ENCODE measurements at places on chromosomes 2 and 18.
A peak's percentile ranks its signal among the peaks of the same experiment; 100 is the strongest.

DNA sequence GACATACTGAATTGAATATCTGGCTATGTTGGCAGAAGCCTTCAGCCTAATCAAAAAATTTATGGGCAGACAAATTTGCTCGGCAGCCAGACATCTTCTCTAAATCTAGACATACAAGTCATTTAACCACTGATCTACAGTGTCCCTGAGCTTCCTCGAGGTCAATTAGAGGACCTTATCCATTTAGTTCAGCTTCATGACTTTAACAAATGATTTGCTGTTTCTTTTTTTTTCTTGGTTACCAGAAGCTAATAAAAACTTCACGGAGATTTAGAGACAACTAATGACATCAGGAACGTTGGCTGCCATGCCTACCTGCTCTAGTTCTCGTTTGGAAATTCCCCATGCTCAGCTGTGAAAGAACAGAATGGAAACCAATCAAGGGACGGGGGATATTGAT is 223.8 kb downstream of the BCL2 start:
- DNase-seq: no peak

DNA sequence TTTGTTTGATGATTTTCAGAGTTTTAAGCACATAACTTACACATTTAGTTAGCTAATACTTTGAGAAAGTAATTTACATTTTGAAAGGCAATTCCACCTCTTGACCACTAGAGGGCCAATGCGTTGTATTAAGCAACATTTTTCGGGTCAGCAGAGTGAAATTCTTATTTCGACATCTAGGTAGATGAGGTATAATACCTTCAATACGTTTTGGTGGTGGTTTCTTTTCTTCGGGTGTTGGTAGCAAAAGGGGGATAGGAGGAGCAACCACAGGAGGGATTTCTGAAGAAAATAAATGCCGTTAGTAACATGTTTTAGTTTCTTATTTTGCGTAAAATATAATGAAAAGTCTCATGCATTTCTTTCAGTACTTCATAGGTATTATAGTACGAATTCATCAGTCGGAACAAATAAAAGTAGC is 106.3 kb downstream of the TTN start:
- DNase-seq: no peak

GRCh38 chr2:36079793-36080192 is 275.8 kb upstream of the CRIM1 start:
- no peak for DNase-seq

DNA sequence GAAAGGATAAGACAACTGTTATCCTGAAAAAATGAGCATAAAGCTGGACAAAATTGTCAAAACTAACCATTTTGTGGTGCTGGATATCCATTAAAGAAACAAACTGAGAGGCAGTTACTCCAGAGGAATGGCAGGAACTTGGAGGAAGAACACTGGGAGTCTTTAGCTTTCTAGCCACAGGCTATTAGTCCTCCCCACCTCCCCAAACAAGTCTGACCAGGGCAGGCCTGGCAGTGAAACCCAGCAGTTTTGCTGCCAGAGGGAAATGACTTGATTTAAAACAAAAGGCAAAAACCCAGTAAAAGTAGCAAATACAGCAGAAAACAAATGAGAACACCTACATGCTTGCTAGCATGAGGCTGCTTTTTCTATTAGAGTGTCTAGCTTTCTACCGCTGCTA is 34.9 kb downstream of the OSBPL1A start:
- no peak for DNase-seq

DNA sequence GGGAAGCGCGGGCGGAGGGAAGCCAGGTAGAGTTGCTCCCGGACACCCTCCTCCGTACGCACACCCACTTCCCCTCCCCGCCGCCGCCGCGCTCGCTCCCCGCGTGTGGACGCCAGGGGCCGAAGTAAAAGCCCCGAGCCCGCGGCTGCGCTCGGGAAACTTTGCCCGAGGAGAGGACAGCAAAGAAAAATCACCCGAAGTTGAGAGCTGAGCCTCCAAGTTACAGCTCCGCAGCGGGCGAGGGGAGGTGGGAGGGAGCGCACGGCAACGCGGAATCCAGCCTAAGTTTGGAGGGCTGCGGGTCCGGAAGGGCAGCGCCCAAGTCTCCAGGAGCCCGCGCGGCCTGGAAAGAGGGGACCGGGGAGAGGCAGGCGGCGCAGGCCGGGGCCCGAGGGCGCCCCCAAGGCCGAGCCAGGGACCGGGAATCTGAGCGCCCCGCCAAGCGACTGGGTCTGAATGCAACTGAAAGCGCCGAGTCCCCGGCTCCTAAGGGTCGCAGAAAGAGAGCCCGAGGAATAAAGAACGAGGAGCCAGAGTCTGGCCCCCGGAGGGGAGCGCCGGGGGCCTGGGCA is 706 bp upstream of the BCL11A start:
- DNase-seq: peak; percentile 94

DNA sequence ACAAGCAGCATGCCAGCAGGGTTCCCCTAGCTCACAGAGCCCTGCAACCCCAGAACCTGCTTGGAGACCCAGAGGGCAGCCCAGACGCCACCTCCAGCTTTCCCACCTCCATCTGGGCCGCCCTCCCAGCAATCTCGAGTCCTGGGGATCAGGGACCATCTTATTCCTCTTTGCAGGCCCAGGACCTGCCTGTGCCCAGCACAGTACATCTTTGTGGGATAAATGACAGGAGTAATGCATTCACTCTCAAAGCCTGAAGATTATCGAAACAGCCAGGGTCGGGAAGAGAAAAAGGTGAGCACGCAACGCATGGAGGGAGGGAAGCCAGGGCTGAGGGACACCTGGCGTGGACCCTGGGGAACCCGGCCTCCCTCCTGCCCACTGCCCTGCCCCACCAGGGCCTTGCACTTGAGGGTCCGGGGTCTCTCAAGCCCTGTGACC is 144.1 kb downstream of the NDUFA10 start:
- peak; percentile 15 for DNase-seq

DNA sequence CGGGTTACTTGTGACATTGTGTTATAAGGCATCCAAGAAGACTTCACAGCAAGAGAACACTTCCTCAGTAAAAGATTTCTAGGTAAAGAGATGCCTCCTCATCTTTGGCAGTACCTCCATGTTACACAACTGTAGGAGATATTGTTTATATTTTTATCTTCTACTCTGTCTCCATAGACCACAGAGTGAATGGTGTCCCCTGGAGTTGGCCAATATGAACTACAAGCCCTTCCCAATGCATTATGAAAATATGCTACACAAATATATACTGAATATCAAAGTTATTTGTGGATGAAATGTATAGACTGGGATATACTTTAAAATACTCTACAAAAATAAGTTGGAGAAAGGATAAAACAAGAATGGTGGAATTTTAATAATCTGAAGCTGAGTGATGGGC is 46.7 kb downstream of the MBOAT2 start:
- DNase-seq: no peak

- DNase-seq: no peak
Measured at GRCh38 chr2:128817171-128817570, 498.5 kb upstream of the HS6ST1 start.

DNA sequence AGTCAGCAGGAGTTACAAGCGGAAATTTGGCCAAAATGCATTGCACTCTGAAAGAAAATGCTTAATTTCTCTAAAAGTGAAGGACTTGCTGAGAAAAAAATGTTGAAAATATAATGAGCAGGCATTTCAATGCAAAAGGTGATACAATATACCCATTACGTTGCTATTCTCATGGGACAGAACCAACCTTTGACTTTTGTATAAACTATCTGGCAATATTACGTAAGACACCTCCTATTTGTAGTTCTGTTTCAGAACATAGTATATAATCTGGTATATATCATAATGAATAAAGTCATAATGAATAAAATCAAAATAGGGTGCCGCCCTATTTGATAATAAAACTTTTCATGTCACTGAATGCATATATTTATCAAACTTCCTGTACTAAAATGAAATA is 286.2 kb upstream of the SESTD1 start:
- no peak for DNase-seq

DNA sequence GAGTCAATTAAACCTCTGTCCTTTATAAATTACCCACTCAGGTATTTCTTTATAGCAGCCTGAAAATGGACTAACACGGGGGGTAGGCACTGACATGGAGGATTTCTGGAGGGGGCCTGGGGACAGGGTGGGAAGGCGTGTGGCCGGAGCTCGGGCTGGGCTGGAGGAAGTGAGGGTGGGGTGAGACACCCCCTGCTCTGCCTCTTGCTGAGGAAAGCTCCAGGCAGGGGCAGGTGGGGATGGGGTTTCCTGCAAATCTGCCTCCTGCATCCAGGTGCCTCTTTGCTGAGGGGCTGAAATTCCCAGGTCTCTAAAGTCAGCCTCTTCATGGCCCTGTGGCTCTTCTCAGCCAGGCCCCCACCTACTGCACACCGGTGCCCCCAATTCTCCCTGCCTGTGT is 25.7 kb upstream of the OTOS start:
- DNase-seq: no peak

Measured in upper lobe of left lung (tissue), 6 donors.